Daoy (cell line): ENCODE measurements at places on chromosomes 1 and 21. TPM values are rescaled to one million over a fixed set of nuclear protein-coding genes. Genes with fewer than 3 reads are reported as not detected.

- DNase-seq = peak; percentile 53
Observed at GRCh38 chr1:163072658-163073057, 3.5 kb downstream of the RGS4 start.

GRCh38 chr1:15323351-15323988 lies 76.4 kb downstream of the FHAD1 start:
- DNase-seq = peak; percentile 89

DNA sequence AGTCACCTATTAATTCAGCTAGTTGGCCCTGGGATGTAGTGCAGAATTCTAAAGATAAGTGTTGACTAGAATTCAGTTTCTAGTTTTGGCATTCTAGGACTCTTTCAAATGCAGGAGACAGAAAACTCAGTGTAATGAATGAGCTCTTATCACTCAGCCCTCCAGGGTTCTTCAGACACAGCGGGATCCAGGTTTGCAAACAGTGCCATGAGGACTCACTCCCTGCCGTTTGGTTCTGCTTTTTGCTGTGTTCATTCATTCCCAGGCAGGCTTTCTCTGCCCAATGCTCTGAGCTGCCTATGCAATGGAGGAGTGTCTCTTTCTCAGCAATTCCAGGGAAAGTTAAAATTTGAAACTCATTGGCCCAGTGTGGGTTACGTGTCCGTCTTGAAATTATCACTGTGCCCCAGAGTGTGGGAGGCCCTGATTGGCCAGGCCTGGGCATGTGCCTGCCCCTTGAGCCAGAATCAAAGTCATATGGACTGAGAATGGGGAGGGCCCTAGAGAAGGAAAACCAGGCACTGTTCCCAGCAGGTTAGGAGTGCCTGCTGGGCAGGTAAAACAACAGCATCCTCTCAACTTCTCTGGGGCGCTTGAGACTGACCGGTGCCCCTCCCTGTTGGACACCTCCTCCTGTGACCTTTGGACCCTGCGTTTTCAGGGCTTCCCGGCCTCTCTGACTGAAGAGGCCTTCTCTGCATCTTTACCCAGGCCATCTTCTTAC lies 43.4 kb downstream of the TMEM51 start:
- no peak for DNase-seq

DNA sequence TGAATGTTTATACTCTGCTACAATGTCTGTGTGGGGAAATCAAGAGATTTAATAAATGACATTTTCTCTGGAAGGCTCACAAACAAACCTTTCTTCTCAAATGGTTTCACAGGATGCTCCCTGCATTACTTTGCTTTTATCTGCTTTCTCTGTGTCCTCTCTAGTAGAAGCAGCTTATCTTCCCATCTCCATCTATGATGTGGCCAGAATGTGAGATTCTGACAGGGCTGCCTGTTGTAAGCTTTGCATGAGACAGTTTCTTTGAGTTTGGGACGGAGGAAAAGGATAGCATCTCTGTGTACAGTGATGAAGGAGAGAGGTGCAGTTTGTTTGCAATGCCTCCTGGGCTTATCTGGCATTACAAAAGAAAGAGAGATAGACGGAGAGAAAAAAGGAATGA lies 24.6 kb downstream of the PRMT6 start:
- no peak for DNase-seq

- peak; percentile 77 for DNase-seq
Observed at GRCh38 chr1:168689726-168690602, 39.0 kb downstream of the DPT start.

DNA sequence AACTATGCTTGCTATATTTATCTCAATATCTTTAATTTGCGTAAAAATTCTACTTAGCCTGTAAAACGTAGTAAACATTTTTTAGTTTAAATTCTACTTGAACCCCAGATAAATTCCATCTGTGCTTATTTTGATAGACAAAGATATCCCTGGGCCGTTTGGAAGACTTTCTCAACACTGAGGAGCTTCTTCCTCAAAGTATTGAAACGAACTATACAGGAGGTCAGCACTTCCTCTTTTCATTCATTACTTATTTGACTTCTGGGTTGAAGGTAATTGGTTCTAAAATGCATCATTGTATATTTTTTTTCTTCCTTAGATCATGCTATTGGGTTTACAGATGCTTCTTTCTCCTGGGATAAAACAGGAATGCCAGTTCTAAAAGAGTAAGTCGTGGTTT lies 74.7 kb downstream of the HSPA13 start:
- no peak for DNase-seq

GRCh38 chr21:43758111-43758641 lies 17.9 kb downstream of the CSTB start:
- peak; percentile 52 for DNase-seq

GRCh38 chr1:225865514-225865913 lies 16.7 kb downstream of the TMEM63A start:
- DNase-seq = no peak

- DNase-seq = peak; percentile 76
Observed at GRCh38 chr1:42962641-42963377, 4.1 kb upstream of the SLC2A1 start.

GRCh38 chr1:43069461-43070050 lies 102.5 kb downstream of the EBNA1BP2 start:
- no peak for DNase-seq

- DNase-seq = no peak
Observed at GRCh38 chr1:33378976-33379375, 51.9 kb downstream of the PHC2 start.

- DNase-seq = no peak
Observed at GRCh38 chr1:20349971-20350370, 59.3 kb downstream of the VWA5B1 start.

The IQCC gene
- 3.0 and 3.8 TPM in 2 replicates for total RNA-seq

The CELSR2 gene
- total RNA-seq = 0.97 and 1.0 TPM in 2 replicates

The TNFRSF18 gene
- total RNA-seq = 0.89 and 1.9 TPM in 2 replicates
